ENCODE measurements at places on chromosomes 1 and 21. TPM values are rescaled to one million over a fixed set of nuclear protein-coding genes. Genes with fewer than 3 reads are reported as not detected.

The TNFRSF18 gene
- total RNA-seq: 11.4 TPM

DNA sequence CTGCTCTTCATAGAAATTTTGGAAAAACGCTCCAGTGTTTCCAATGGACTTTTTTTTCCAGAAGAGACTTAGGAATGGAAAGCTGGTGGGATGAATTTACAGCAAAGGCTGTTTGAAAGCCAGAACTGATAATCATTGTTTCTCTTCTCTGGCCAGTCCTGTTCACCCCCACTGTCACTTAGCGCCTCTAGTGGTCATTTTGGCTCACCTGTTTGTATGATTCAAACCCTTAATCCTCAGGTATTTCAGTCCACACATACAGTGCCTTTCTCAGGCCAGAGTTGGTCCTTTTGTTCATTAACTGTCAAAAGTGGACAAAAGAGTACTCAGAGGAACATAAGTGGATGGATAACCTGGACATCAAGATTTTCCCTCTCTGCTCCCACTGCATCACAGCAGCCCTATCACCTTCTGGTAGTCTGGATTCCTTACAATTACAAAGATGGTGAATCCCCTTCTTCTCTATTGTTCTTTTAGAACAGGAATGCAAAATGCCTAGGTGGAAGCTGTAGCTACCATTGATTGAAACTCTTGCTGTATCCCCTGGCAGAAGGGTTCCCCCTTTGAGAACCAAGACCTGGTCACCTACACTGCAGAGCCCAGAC, 177.6 kb upstream of the OLFM3 start:
- H3K36me3 ChIP-seq: no peaks in the 10 kb centered on the region
- no peaks in the 10 kb centered on the region for H3K4me1 ChIP-seq
- H3K4me3 ChIP-seq: no peak overlapping the region

The DDAH1 gene
- not detected for total RNA-seq

- no peaks in the 10 kb centered on the region for H3K4me1 ChIP-seq
- H3K27ac ChIP-seq: no peak overlapping the region
- H3K27me3 ChIP-seq: peaks cover 19% of the 10 kb centered on the region
- H3K4me3 ChIP-seq: no peak overlapping the region
- DNase-seq: no peak
Observed at GRCh38 chr1:25180996-25181395, 51.3 kb downstream of the SYF2 start.

The LCE1C gene
- not detected for total RNA-seq

DNA sequence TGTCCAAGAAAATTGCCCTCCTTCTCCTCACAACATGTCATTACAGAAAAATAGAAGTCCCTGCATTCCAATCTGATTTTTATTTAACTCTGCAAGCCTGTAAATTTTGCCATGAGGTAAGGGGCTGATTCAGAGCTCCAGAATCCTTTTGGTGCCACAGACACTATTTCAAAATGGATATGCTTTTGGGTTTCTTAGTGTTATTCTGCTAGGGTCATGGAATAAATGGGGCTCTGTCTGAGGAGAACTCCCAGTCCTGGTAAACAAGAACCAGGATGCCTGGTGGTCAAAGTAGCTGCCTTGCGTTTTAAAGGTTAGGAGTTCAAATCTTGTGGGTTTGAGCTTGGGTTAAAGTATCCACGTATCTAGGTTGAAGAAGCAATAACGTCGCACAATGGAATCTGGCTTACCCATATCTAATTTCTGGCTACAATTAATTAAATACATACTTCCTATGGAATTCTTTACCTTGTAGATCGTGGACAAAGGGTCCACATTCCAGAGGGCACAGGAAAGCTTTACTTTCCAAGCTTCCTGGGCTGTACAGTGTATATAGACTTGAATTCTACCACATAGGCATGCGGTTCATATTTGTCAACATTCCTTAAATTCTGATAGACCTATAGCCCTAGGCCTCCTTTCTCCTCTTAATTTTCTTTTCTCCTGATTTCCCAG, 98.0 kb upstream of the CDC42BPA start:
- DNase-seq: no peak
- no peaks in the 10 kb centered on the region for H3K4me1 ChIP-seq
- H3K4me3 ChIP-seq: no peak overlapping the region
- peaks cover 15% of the 10 kb centered on the region for H3K27me3 ChIP-seq
- H3K27ac ChIP-seq: no peak overlapping the region
- H3K36me3 ChIP-seq: no peaks in the 10 kb centered on the region

- no peak overlapping the region for H3K4me3 ChIP-seq
- no peak overlapping the region for H3K27ac ChIP-seq
- H3K27me3 ChIP-seq: peaks cover 33% of the 10 kb centered on the region
- H3K4me1 ChIP-seq: peaks cover 23% of the 10 kb centered on the region
Observed at GRCh38 chr1:111736548-111737215, 2.5 kb downstream of the INKA2 start.

The TMEM240 gene
- total RNA-seq: 1.9 TPM

The OR2L5 gene
- total RNA-seq: not detected

DNA sequence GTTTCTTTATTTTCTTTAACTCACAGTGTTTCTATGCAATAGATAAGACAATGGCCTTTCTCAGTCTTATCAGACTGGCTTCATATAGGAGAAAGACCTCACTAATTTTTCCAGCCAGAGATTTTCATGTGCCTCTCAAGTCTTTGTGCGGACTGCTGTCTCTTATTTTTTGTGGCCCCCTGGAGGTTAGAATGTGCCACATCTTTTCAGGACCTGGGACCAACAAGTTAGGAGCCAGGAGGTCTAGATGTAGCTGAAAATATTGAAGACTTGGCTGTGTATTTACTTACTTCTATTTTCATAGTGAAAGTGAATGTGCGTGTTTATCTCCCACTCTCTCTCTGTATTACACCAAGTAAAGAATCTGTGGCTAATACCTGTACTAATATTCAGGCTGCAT, 42.1 kb upstream of the CFHR3 start:
- H3K36me3 ChIP-seq: no peaks in the 10 kb centered on the region
- no peak for DNase-seq
- H3K27me3 ChIP-seq: no peaks in the 10 kb centered on the region
- no peak overlapping the region for H3K27ac ChIP-seq
- no peak overlapping the region for H3K4me3 ChIP-seq

DNA sequence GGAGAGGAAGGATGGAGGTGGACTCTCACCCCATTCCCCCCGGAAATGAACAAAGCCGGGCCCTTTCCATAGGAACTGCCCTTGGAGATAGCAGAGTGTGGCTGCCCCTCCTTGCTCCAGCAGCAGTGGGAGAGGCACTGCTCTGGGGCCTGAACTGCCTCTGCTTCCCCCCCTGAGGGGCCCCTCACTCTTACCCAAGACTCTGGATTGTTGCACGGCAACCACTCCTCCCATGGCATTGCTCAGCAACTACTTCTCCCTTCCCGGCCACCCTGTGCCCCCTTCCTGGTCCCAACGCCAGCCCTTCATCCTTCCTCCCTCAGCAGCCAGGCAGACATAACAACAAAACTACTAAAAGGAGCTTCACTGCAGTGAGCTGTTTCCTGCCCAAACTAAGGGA, 3.0 kb upstream of the ACKR1 start:
- DNase-seq: no peak
- no peaks in the 10 kb centered on the region for H3K36me3 ChIP-seq
- peaks cover 20% of the 10 kb centered on the region for H3K27me3 ChIP-seq
- H3K27ac ChIP-seq: no peak overlapping the region
- peaks cover 10% of the 10 kb centered on the region for H3K4me1 ChIP-seq

GRCh38 chr1:27379564-27380122, 3.5 kb downstream of the CD164L2 start:
- no peak overlapping the region for H3K27ac ChIP-seq
- H3K4me3 ChIP-seq: no peak overlapping the region
- no peaks in the 10 kb centered on the region for H3K36me3 ChIP-seq
- H3K4me1 ChIP-seq: peaks cover 2% of the 10 kb centered on the region

GRCh38 chr21:27545754-27546349, 579.0 kb upstream of the ADAMTS5 start:
- no peaks in the 10 kb centered on the region for H3K27me3 ChIP-seq
- H3K4me1 ChIP-seq: no peaks in the 10 kb centered on the region
- DNase-seq: no peak
- no peak overlapping the region for H3K4me3 ChIP-seq
- no peak overlapping the region for H3K27ac ChIP-seq
- no peaks in the 10 kb centered on the region for H3K36me3 ChIP-seq

- H3K27ac ChIP-seq: no peak overlapping the region
- no peak overlapping the region for H3K4me3 ChIP-seq
- no peaks in the 10 kb centered on the region for H3K27me3 ChIP-seq
- no peak for DNase-seq
- no peaks in the 10 kb centered on the region for H3K36me3 ChIP-seq
Observed at GRCh38 chr21:15301014-15301413, 236.2 kb upstream of the NRIP1 start.

Data from activated naive CD8-positive, alpha-beta T cell treated with anti-CD3 and anti-CD28 coated beads, Interleukin-2, amount 10 ng/mL, durations not matched to agents 7 days and 5 days (primary cell).